B cell (primary cell): ENCODE measurements at places on chromosomes 12 and 14. TPM values are rescaled to one million over a fixed set of nuclear protein-coding genes. Genes with fewer than 3 reads are reported as not detected.
A peak's percentile ranks its signal among the peaks of the same experiment; 100 is the strongest.

DNA sequence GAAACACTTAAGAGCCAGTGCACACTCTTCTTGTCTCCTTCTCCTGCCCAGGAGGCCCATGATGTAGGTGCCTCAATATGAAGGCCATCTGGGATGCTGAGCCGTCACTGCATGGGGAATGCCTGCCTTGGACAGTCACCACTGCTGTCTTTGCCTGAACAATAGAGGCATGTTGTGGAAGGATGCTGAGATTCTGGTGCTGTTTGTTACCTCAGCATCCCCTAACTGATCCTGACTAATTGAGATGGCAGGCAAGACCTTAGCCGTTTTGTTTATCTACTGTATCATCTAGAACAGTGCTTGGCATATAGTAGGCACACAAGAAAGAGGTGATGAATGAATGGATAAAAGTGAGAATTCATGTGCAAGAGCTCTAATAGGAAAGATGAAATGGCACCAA, 253.5 kb downstream of the GLT1D1 start:
- no peaks in the 10 kb centered on the region for H3K4me1 ChIP-seq
- H3K27me3 ChIP-seq = no peaks in the 10 kb centered on the region
- DNase-seq = no peak

GRCh38 chr12:120496413-120497340, 764 bp downstream of the DYNLL1 start:
- DNase-seq = peak; percentile 79
- peak overlapping the region; percentile 78 for H3K27ac ChIP-seq
- peaks cover 17% of the 10 kb centered on the region for H3K4me1 ChIP-seq
- H3K4me3 ChIP-seq = peak overlapping the region; percentile 68

- DNase-seq = no peak
- H3K36me3 ChIP-seq = peaks cover 8% of the 10 kb centered on the region
- no peaks in the 10 kb centered on the region for H3K4me1 ChIP-seq
- no peak overlapping the region for H3K27ac ChIP-seq
- no peak overlapping the region for H3K4me3 ChIP-seq
These were observed 34.0 kb downstream of the USP44 start for GRCh38 chr12:95517246-95517645.

DNA sequence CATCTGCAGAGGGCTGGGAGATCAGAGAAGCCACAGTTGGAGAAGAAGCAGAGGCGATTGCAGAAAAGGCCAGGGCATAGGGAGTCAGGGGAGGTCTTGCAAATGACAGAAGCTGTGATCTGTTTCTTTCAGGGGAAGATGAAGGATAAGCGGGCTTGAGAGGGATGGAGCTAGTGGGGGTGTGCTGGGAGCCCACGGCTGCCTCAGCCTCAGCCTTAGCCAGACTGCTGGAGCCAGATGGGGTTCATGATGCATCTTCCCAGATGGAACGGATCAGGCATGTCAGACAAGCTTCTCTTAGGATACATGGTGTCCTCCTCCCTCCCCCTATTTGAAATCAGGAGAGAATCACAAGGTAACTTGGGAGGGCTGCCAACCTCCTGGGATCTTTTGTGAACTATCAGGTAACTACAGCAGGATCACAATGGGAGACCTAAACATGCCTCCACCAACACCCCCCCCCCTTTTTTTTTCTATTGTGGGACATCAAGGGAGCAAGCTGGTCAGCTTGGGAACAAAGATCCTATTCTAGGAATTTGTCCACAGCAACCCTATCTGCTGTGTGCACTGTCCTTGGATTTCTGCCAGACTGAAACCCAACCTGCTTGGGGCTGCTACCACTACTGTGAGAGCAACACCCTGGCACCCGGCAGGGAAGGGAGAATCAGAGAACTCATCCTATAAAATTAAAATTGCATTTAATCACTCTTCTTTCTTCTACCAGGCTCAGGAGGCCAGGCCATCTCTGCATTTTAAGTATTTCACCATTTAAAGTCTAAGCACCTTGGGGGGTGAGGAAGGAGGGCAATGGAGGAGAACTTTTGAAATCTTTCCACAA, 10.7 kb upstream of the ATP2A2 start:
- H3K36me3 ChIP-seq = no peaks in the 10 kb centered on the region
- no peak for DNase-seq
- H3K4me1 ChIP-seq = no peaks in the 10 kb centered on the region
- H3K27ac ChIP-seq = no peak overlapping the region

GRCh38 chr14:76615331-76615730, 145.9 kb upstream of the VASH1 start:
- no peak overlapping the region for H3K4me3 ChIP-seq
- H3K4me1 ChIP-seq = no peaks in the 10 kb centered on the region
- H3K27me3 ChIP-seq = no peaks in the 10 kb centered on the region
- DNase-seq = no peak

- H3K36me3 ChIP-seq = no peaks in the 10 kb centered on the region
- no peak for DNase-seq
- no peak overlapping the region for H3K27ac ChIP-seq
- no peaks in the 10 kb centered on the region for H3K4me1 ChIP-seq
- no peak overlapping the region for H3K4me3 ChIP-seq
These were observed 211.3 kb downstream of the AACS start for GRCh38 chr12:125276567-125276966.

- H3K4me3 ChIP-seq = no peak overlapping the region
- DNase-seq = no peak
- no peaks in the 10 kb centered on the region for H3K36me3 ChIP-seq
- H3K27me3 ChIP-seq = no peaks in the 10 kb centered on the region
These were observed 8.3 kb downstream of the PROX2 start for GRCh38 chr14:74867673-74868072.

GRCh38 chr12:81573228-81573627, 185.9 kb downstream of the PPFIA2 start:
- no peaks in the 10 kb centered on the region for H3K36me3 ChIP-seq
- DNase-seq = no peak
- H3K4me3 ChIP-seq = no peak overlapping the region
- no peak overlapping the region for H3K27ac ChIP-seq

- no peak overlapping the region for H3K4me3 ChIP-seq
- H3K27ac ChIP-seq = no peak overlapping the region
- no peaks in the 10 kb centered on the region for H3K27me3 ChIP-seq
- no peaks in the 10 kb centered on the region for H3K36me3 ChIP-seq
- no peaks in the 10 kb centered on the region for H3K4me1 ChIP-seq
- DNase-seq = no peak
These were observed 46.5 kb downstream of the NR1H4 start for GRCh38 chr12:100520048-100520769.

NID2 gene
- total RNA-seq = not detected in 2 replicates

SLC6A12 gene
- not detected in 2 replicates for total RNA-seq

SLC35F4 gene
- total RNA-seq = not detected in 2 replicates

SLC2A13 gene
- 8.6 and 9.9 TPM in 2 replicates for total RNA-seq

KLRG1 gene
- total RNA-seq = 3.2 and 3.9 TPM in 2 replicates

PZP gene
- total RNA-seq = not detected in 2 replicates

IFI27 gene
- 0.27 and 0.81 TPM in 2 replicates for total RNA-seq

CLEC2B gene
- 30.5 and 31.6 TPM in 2 replicates for total RNA-seq

ZFYVE1 gene
- total RNA-seq = 21.2 and 22.3 TPM in 2 replicates

TEP1 gene
- total RNA-seq = 123 and 143 TPM in 2 replicates

DPF3 gene
- 3.4 and 3.7 TPM in 2 replicates for total RNA-seq
